HuH-7.5 (cell line): ENCODE measurements at places on chromosomes 11 and 22.
A peak's percentile ranks its signal among the peaks of the same experiment; 100 is the strongest.

DNA sequence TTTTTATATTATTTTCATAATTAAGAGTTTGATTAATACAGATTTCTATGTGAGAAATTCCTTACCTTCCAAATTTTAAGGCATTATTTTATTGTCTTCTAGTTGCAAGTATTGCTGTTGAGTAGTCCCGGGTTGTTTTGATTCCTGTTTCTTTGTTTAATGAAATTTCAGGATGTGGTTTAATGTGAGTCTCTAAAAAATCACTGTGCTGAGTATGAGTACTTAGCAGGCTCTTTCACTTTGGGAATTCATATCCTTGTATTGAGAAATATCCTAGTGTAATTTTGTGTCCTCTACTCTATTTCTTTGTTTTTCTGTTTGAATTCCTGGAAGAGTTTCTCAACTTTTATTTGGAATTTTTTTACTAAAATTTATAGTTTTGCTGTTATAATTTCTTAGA is 113.2 kb downstream of the TMEM135 start:
- DNase-seq: no peak

DNA sequence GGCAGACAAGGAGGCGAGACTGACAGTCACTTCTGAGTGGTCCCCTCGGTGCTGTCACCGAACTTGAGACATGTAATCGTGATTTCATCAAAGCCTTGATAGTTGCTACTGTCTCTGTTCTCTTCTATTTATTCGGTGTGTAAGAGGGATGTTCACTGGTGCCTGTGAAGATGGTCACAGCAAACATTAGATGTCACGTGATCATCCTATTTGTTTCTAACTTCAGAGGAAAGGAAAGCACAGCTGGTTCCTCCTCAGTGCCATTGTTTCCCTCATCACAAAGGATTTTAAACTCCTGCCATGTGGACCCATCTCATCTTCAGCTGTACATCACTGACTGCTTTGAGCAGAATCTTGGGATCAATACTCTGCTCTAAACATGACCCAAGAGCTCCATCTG is 73.1 kb upstream of the CLMP start:
- DNase-seq: no peak

DNA sequence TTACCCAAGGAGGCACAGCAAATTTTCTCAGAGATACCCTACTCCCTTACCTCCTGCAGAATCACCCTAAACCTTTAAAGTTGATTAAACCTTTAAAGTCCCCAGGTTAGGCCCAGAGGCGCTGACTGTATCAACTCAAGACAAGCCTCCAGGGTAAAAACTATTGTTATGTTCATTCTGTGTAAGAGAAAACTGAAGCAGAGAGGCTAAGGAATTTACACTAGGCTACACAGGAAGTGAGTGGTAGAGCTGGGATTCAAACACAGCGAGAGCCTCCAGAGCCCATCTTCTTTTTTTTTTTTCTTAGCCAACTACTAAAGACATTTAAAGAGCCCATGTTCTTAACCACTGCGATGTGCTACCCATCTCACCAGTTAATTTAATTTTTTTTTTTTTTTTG is 56.3 kb upstream of the GRK3 start:
- no peak for DNase-seq

DNA sequence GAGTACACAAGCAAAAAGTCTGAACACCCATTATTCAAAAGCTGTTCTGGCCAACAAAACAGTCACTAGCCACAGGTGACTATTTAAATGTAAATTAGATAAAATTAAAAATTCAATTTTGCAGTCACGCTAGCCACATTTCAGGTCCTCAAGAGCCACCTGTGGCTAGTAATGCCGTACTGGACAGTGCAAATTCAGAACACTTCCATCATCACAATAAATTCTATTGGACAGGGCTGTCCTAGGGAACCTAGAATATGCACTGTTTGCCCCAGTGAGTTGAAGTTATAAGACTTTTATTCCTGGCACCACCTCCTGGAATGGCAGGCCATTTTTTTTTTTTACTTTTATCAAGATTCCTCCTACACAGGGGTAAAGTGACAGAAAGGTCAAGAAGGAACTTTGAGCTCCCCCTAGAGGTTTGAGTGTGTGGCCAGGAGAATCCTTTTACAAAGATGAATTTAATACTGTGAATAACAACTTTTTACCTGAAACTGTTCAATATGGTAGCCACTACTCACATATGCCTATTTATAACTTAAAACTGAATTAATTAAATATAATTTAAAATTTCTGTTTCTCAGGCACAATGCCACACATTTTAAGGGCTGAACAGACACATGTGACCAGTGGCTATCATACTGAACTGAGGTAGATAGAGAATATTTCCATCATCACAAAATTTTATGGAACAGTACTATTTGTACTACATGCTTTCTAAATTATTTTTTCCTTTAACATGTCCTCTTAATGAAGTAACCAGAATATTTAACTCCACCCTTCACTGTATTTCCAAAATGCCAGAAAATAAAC is 6.5 kb downstream of the MSANTD2 start:
- DNase-seq: peak; percentile 18

DNA sequence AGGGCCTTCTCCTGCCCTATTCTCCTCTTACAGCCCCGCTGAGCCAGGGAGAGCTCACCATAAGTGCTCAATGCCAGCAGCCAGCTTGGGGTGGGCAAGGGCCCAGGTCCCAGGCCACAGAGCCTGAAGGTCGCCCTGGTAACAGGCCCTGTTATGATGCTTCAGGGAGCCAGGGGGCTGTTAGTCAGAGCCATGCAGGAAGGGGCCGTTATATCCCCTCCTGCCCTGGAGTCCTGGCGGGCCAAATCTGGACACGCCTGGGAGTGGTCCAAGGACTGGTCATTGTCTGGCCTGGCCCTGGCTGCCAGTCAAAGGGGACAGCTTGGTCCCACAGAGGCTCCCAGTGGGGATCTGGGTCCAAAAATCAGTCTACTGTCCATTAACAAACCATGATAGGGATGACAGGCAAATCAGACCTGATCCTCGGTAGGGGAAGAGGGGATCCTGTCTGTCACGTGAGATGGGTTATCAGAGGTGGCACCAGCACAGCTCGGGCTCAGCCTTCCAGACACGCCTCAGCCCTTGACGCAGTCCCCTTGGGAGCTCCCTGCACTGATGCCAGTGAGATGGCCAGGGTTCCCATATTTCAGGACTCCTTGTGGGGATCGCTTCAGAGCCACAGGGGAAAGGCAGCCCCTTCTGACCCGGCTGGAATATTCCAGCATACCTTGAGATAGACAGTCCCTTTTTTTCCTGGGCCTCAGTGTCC is 55.9 kb downstream of the LRRC32 start:
- no peak for DNase-seq

GRCh38 chr11:72787216-72788104 is 6.4 kb downstream of the STARD10 start:
- DNase-seq: peak; percentile 67

DNA sequence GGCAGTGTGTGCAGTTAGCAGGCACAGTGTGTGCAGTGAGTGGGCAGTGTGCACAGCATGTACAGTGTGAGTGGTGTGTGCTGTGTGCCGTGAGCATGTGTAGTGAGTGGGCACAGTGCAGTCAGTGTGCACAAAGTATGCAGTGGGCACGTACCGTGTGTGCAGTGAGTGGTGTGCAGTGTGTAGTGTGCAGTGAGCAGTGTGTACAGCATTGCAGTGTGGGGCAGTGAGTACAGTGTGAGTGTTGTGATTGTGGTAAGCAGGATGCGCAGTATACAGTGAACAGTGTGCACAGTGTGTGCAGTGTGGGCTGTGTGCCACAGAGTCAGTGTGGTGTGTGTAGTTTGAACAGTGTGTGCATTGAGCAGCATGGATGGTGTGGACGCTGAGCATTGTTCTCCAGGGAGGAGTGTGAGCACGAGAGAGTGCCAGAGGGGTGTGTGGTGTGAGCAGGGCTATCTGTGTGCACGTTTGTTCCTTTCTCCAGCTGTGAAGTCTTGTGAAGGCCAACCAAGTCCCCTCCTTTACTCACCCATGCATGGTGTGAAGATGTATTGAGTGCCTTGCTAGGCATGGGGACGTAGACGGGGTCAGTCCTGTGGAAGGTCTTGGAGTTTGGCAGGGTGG is 3.0 kb downstream of the SHANK3 start:
- DNase-seq: no peak

DNA sequence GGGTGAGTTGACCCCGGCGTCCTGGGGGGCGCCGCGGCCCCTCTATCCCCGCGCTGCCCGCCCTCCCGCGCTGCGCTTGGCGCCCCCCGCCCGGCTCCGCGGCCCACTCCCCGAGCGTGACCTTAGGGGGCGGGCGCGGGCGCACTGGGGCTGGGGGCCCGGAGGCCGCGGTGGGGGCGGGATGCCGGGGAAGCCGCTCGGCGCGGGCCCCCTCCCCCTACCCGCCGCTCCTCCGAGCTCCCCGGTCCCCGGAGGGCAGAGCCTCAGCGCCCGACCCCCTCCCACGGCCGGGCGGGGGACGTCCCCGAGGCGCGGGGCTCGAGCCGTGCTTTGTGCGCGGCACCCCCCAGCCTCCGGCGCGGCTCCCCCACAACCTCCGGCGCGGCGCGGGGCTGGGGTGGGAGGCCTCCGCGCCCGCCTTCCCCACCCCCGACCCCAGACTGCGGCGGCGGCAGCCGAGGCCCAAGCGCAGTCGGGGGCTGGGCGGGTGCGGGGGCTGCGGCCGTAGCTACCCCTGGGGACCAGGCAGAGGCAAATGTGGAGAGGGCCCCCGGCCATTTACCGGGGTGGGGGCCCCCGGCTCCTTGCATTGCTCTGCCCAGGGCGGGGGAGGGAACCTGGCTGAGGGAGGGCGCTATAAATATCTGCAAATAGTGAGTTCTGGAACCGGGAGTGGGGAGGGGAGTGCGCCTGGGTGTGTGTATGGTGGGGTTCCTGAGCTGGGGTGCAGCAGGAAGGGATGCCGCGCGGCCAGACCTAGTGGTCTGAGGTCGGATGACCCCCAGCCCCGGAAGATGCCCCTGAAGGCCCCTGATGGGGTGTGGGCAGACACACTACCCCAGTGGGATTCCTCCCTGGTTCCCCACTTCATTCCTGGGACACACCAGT is 988 bp downstream of the MGAT3 start:
- DNase-seq: no peak

GRCh38 chr11:73965764-73966121 is 14.9 kb downstream of the DNAJB13 start:
- no peak for DNase-seq

DNA sequence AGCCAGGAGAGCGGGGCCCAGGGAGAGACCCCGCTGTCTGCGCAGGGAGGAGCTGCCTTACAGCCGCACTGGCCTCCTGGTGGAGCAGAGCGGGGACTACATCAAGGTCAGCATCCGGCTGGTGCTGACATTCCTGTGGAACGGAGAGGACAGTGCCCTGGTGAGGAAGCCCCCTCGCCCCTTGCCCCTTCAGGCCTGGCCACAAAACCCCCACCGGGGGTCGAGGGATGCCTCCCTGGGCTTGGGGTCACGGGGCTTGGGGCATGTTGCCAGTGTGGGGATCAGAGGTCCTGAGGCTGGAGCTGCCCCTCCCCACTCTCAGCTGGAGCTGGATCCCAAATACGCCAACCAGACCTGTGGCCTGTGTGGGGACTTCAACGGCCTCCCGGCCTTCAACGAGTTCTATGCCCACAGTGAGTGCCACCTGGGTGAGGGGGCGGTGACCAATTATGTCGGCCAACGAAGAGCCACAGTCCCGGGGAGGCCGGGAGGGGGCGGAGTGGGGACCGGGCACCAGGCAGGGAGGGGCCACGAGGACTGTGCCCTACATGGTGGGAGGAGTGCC is 4.2 kb downstream of the MUC5B start:
- DNase-seq: peak; percentile 81

DNA sequence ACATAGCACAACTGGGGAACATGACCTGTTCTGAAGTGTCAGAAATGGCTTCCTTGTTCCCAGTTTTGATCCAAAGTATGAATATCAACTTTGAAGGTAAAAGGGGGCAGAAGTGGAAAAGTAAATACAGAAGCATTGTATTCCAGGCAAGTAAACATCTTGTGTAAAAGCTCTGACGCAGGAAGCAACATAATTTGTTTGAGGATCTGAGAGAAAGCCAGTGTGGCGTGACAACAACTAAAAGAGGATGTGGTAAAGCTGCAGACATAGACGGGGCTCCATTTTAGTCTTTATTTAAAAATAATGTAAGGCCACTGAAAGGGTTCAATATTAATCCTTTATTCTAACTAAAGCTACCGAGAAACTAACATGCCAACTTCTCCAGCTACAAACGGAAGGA is 310.2 kb downstream of the DLG2 start:
- DNase-seq: no peak

DNA sequence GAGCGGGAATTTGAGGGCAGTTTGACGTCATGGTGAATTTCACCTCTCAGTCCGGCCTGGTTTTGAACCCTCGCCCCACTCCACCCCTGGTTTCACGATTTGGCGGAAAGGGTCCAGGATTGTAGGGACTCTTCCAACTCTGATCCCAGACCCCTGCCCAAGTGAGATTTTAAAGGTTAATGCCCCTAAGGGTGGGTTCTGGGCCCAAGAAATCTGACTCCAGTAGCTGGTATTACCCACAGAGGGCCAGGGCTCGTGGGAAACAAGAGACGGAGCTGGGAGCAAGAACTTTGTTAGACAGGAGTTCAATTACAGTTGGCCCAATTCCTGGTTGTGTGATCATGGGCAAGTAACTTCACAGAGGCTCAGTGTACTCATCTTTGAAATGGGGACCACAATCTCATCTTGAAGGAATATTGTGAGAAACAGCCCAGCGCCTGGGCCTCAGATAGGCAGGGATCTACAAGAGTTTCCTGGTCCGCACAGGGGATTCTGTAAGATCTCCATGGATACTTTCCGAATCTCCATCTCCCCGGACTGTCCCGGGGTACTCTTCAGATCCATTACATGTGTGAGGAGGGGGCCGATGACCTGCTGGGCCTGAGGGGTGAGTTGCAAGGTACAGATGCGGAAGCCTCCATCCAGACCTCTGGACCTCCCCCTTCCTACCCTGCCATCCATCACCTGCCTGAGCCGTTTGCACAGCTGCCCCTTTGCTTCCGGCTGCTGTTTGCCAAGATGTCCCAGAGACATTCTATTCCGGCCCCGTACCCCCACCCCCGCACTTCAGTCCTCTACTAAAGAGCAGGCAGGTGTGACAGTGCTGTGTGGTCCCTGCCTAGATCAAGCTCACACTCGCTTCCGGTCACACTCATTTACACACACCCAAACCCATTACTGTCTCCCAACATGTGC is 687 bp upstream of the CALCA start:
- no peak for DNase-seq

- no peak for DNase-seq
These were observed 22.5 kb downstream of the CLPB start for GRCh38 chr11:72411623-72412419.

- DNase-seq: no peak
These were observed 395.8 kb downstream of the RAB38 start for GRCh38 chr11:87779276-87780067.

DNA sequence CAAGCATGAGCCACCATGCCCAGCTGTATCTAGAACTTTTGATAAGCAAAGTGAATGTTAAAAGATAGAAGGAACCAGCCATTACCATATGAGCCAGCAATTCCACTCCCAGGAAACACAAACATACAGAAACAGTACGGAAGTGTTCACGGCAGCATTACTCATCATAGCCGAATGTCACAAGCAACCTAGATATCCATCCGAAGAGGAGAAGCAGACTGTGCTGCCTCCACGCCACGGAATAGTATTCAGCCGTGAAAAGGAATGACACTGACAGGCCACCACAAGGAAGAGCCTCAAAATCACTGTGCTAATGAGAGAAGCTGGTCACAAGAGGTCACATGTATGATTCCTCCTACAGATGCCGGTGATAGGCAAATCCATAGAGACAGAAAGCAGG is 17.6 kb upstream of the MGAT3 start:
- DNase-seq: no peak

- no peak for DNase-seq
These were observed 25.7 kb upstream of the SCGB1A1 start for GRCh38 chr11:62393061-62393611.
